Common myeloid progenitor, CD34-positive (primary cell): ENCODE measurements at places on chromosomes 13 and 19.

- DNase-seq = peak; percentile 84
Observed at GRCh38 chr13:26785838-26786630, 25.4 kb upstream of the GPR12 start.

DNA sequence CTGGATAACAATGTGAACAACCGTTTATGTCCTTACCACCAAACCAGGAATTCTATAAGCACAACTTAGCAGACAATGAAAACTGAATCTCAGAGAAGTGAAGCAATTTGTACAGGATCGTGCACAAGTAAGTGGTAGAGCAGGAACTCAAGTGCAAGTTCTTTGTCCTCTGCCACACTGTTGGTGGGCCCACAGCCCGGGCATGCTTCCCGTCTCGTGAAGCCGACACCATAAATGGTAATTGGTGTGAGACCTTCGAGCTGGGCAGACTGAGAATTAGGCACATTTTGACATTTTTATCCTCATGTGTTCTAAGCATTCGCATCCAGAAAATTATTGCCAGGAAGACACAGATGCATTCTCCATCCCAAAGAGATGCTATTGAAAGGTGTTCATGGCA lies 27.9 kb upstream of the FLT1 start:
- DNase-seq = no peak

GRCh38 chr19:34493649-34494044 lies 12.1 kb downstream of the WTIP start:
- no peak for DNase-seq

DNA sequence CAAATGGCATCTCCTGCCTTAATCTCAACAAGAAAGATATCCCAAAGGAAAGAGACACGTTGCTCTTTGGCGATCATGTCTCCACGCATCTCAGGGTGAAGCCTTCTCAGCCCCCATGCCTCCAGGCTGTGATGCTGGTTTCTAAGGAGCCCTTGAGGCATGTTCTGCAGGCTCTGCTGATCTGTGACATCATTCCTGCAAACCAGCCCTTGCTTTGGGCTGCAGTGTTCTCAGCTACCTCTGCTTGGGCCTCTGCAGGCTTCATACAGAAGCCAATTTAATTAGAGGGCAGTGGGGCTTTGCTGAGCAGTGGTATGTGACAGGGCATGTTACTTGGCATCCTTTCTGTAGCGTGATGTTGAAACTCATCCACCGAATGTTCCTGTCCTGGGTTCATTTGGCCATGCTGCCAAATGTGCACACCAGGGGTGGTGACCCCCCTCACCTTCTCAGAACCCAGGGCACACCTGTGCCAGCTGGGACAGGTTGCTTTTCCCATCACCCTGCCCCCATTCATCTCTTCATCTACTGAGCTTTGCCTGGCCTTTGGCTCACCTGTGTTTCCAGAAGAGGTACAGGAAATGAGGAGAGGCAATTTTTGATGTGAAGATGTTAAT lies 230.9 kb downstream of the TEX29 start:
- DNase-seq = no peak

GRCh38 chr13:28401303-28402056 lies 93.4 kb downstream of the FLT1 start:
- no peak for DNase-seq

GRCh38 chr19:47754206-47755064 lies 9.1 kb downstream of the NOP53 start:
- DNase-seq = no peak
